Natural killer cell (primary cell): ENCODE measurements at places on chromosomes 12 and 14.

GRCh38 chr12:128075332-128075731, 191.6 kb upstream of the TMEM132C start:
- DNase-seq, result no peak

DNA sequence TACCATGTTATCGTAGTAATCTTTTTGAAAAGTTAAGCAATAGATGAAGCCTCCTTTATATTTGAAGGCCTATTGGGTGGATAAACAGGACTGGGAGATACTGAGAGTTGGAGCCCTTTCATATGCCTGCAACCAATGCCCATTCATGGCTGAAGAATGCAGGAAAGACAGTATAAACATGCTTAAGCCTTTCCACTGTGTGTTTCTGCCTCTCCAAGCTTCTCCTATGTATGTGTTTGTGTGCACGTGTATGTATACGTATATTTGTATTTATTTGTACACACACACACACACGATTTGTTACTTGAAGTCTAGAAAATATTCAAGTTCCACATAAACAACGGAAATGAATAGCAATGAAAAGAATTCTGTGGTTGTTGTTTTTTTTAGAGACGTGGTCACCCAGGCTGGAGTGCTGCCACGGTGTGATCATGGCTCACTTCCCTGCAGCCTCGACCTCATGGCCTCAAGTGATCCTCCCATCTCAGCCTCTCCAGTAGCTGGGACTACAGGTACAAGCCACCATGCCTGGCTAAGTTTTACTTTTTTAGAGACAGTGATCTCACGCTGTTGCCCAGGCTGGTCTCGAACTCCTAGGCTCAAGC, 1453.5 kb downstream of the AACS start:
- DNase-seq, result no peak

DNA sequence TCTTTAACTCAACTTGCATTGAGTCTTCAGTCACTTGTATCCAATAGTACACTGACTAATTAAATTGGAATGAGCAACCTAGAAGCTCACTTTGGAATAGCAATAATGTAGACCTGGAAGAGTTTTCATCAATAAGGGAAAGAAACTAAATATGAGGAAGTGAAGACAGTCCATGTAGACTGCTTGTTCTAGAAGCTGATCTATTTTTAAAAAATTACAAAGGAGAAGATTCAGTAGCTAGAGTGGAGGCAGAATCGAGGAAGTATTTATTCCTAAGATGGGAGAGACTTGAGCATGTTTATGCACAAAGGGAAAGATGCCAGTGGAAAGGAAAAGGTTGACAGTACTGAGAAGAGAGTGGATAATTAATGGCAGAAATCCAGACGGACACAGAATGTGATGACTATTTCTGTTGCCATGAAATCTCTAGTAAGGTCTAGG, 156.3 kb upstream of the PDE3A start:
- no peak for DNase-seq

DNA sequence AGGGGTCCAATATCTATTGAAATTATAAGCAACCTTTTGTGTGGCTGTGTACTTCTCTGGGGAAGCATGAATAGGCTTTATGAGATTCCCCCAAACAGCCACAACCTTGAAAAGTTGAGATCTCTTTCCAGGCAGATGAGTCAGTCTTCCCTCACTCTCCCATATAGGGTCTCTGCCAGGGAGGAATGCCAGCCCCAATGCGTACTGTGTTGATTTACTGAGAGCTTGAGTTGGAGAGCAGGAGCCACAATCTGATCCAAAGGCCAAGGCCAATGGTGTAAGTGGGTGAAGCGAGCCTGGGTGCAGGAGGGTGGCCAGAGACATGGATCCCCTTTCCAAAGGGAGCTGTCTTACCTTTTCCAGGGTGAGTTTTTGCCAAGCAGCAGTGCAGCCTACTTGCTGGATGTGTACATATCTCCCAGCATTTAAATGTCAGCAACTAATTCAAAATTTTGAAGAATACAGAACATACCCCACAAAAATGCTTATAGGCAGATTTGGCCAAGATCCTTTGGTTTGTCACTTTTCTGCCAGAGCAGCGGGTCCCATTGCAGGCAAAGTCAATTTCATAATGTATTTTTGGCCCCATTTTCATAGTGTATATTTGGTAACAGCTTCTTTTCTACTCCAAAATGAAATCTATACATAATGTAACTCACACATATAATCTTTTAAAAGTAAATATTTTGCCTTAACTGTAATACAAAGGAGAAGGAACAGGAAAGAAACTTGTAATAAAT, 88.2 kb downstream of the TBC1D30 start:
- no peak for DNase-seq

GRCh38 chr14:26191123-26191522, 406.7 kb downstream of the NOVA1 start:
- no peak for DNase-seq

- DNase-seq, result no peak
These were observed 5.4 kb downstream of the TXNRD1 start for GRCh38 chr12:104220931-104221330.

DNA sequence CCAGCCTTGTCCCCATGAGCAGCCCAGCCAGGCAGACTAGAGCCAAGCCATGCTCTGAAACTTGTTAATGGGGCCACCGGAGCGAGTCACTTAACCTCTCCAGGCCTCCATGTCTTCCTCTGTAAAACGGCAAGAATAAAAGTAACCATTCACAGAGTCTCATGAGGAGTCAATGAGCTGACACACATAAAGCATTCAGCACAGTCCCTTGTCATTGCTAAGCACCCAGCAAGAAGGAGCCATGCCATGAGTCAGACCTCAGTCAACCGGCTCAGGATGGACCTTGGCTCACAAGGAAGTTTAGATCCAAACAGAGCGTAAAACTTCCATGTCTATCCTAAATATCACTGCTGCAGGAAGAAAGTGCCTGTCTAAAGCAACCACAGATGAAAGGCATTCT, 10.6 kb downstream of the FICD start:
- DNase-seq, result no peak

- no peak for DNase-seq
These were observed 321.6 kb upstream of the SFSWAP start for GRCh38 chr12:131389054-131390013.

DNA sequence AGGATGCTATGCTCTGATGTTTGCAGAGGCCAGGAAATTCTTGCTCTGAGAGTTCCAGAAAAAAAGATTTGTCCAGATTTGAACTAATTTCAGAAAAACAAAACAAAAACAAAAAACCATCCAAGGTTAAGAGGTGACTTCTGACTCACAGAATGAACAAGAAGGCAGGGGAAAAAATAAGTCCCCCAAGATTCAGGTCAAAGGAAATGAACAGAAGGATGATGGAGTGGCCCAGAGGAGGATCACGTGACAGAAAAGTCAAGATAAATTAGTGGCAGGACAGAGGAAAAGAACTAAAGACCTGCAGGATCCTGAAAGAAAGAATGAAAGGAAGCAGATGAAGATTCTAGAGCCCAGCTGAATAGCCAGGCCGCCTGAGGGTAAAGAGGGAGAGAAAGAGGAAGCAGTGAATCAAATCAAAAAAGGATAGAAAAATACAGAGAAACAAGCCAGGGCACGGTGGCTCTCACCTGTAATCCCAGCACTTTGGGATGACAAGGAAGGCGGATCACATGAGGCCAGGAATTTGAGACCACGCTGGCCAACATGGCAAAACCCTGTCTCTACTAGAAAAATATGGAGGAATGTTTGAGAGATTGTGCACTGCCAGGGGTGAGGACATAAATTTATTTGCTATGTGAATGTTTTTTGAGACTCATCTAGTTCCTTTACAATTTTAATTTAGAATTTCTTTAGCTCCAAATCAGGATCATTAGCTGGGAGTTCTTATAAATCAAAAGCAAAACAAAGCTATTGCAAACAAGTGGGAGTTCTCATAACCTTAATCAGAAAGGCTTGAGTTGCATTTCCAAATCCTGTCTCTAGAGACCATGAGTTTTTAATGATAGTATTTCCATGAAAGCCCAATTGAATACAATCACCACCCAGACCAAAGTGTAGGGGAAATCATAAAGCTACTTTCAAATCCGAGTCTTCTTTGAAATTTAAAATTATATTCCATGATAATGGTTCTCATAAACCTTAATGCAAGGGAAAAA, 217.1 kb upstream of the PLEKHG7 start:
- DNase-seq, result no peak
